Central memory CD4-positive, alpha-beta T cell (primary cell): ENCODE measurements at places on chromosomes 2 and 18.

- DNase-seq = no peak
These were observed 80.3 kb downstream of the RTN4 start for GRCh38 chr2:54969940-54970338.

GRCh38 chr2:20514596-20515269 is 67.9 kb downstream of the RHOB start:
- DNase-seq = no peak

- no peak for DNase-seq
These were observed 114.8 kb downstream of the SCG2 start for GRCh38 chr2:223487214-223487846.

- DNase-seq = no peak
These were observed 23.8 kb upstream of the EFHD1 start for GRCh38 chr2:232609607-232610006.

GRCh38 chr18:54737986-54738385 is 90.3 kb upstream of the RAB27B start:
- DNase-seq = no peak

DNA sequence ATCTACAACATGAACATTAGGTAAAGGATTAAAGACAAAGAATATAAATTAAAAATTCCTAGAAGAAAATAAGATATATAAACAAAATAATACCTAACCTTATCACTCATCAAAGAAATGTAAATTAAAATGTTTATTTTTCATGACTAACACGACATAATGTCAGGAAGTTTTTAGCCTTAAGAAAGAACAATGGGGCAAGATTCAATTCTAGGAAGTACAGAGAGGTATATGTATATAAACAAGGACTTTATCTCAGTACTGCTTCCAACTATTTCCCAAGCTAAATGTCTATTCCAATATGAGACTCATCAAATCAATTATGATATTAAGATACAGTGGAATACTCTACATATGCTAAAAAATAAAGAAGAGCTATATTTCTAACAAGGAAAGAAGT is 44.1 kb downstream of the TTC21B start:
- DNase-seq = no peak

GRCh38 chr2:37013315-37013641 is 46.9 kb upstream of the STRN start:
- no peak for DNase-seq
